ENCODE measurements at places on chromosomes 6 and 20. TPM values are rescaled to one million over a fixed set of nuclear protein-coding genes. Genes with fewer than 3 reads are reported as not detected.

Gene PSORS1C2
- not detected for total RNA-seq

GRCh38 chr20:42197599-42197998 is 579.4 kb upstream of the CHD6 start:
- DNase-seq, result no peak

DNA sequence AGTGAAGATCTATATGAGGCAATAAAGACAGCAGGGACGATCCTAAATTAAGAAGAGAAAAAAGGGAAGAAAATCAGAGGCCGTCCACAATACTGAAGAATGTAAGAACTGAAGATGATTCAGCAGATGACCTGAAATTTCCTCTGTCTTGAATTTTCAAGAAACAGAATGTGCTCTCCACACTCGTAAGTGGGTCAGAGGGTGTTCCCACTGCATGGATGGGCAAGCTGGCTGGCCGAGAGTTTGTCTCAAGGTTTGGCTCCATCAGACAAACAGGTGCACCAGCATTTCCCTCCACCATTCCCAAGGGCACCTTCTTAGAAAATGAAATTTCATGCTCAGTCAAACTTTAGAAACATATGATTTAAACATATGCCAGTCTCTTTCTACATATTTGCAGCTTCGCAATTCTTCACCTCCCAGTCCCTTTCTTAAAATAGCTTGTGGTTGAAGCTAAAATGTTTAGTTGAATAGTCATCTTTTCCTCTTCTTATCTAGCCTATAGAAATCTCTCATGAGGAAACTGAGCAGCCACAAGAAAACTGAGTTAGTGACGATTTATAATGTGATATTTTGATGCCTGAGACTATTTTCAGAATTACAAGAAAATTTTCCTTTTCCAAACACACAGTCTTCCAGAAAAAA is 576.4 kb downstream of the PRKN start:
- DNase-seq, result no peak

DNA sequence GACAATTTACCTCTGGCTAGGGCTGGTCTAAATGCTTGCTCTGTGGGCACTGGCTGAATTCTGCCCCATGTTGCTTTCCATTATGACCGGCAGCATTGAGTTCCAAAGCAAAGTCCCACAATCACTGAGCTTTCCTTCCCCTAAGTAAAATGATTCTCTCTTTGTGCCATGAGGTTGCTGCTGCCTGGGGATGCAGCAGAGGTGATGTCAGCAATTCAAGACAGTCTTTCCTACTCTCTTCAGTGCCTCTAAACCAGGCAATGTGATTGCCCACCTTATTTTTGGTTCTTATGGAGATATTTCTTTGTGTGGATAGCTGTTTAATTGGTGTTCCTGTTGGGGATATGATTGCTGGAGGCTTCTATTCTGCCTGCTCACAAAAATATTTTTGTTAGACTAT is 1043.9 kb upstream of the EPHA7 start:
- no peak for DNase-seq

DNA sequence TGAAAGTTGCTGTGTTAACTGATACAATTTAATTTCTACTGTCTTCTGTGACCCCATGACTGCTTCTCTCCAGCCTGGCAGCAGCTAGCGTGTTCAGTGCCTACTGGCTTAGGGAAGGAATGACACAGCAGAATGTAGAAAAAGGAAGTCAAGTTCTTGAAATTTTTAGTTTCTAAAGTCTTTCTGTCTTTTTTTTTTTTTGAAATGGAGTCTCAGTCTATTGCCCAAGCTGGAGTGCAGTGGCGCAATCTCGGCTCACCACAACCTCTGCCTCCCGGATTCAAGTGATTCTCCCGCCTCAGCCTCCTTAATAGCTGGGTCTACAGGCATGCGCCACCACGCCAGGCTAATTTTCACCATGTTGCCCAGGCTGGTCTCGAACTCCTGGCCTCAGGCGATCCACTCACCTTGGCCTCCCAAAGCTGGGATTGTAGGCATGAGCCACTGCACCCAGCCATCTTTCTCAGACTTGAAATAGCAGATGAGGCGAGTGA is 39.3 kb downstream of the PCNA start:
- DNase-seq, result no peak

DNA sequence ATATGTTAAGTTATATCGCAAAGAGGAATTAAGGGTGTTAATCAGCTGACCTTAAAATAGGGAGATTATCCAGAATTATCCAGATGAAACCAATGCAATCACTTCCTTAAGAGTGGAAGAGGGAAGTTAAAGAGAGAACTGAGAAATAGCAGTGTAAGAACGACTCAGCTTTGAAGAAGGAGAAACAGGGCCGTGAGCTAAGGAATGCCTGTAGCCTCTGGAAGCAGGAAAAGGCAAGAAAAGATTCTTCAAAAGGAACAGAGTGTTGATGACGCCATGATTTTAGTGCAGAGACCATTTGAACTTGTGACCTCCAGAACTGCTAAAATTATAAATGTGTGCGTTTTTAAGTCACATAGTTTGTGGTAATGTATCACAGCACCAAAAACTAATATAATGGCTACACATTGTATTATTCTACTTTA is 32.7 kb downstream of the ILRUN start:
- no peak for DNase-seq
